ENCODE measurements at places on chromosomes 16 and 17. TPM values are rescaled to one million over a fixed set of nuclear protein-coding genes. Genes with fewer than 3 reads are reported as not detected.

- DNase-seq: no peak
Measured at GRCh38 chr17:81806461-81807209, 2.7 kb downstream of the GCGR start.

GRCh38 chr16:55713103-55713502 is 57.3 kb downstream of the SLC6A2 start:
- no peak for DNase-seq

DNA sequence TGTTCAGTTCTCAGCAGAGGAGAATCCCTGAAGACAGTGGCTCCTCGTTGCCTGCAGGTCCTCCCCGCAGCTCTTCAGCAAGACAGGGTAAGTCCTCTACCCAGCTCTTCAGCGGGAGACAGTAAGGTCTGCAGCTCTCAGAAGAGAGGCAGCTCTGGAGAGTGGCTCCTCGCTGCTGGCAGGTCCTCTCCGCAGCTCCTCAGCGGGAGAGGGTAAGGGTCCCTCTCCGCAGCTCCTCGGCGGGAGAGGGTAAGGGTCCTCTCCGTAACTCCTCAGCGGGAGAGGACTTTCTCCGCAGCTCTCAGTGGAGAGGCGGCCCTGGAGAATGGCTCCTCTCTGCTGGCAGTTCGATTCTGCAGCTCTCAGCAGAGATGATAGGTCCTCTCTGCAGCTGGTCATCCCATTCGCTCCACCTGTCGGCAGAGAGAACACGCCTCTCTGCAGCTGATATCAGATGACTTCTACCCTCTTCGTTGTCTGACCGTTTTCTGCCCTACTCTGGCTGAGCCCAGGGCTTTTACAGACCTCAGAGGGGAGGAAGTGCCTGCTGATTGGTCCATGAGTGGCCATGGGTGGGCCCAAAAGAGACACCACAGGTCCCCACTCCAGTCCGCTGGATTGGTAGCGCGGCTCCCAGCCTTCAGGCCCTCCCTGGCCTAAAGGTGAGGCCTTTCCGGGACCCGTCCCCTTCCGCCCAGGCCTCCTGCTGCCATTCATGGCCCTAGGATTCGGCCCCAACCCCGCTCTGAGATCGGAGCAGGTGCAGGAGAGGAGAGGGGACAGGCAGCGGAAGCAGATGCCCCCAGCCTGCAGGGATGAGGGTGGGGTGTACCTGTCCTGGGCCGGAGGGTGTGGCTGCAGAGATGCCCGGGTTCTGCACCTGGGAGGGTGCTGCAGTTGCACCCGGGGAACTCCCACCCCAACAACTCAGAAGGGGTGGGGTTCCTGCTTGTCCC is 11.9 kb upstream of the SHCBP1 start:
- DNase-seq: no peak

The CDH11 gene
- 258 TPM for total RNA-seq

The LRRC46 gene
- not detected for total RNA-seq

Data from occipital lobe (tissue), 3 donors.